Stimulated activated CD4-positive, alpha-beta T cell treated with anti-CD3 and anti-CD28 coated beads, Interleukin-1b, Interleukin-23, amount 100 ng/mL, for 1 hour (primary cell): ENCODE measurements at places on chromosomes 3 and 15.

DNA sequence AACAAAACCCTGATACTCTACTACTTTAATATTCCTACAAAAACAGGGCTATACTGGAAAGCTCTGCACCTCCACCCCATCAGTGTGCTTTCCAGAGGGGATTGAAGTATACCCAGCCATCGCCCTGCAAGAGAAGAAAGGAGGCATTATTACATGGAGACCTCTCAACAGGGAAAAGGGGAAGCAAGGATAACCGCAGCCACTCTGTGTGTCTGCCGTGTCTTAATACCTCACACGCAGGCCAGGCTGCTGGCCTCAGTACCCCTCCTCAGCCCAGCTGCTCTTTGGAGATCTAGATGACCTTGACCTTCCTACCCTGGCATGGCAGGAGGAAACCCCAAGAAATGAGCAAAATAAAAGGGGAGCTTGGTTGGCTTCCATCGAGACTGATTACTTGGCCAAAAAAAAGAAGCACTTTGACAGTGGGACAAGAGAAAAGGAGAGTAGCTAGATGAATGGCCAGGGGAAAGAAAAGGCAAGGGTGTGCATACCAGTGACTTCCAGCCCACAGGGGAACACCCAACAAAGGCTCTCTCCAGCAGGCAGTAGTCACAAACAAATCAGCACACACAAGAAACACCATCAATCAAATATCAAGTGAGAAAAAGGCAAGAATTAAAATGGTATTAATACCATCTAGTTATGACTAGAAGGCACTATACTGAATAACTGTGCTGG lies 129.4 kb downstream of the STT3B start:
- DNase-seq: no peak

GRCh38 chr3:29440413-29441305 lies 159.8 kb downstream of the RBMS3 start:
- DNase-seq: no peak

DNA sequence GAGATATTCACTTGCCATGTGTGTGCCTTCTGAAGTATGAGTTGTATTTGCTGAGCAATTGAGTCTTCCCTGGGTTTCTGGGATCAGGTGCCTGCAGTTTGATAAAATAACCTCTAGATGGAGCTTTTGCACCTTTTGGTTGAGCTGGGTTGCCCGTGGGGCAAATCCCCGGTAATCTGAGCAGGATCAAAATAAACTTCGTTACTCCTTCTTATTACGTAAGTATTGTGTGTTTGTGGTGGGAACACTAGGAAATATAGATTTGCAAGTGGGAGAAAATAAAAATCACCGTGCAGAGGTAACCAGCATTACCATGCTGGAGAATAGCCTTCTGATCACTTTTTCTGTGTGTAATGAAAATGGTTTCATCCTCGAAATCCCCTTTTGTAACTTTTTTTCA lies 277.4 kb upstream of the NR2E3 start:
- no peak for DNase-seq

GRCh38 chr3:94004301-94004910 lies 24.0 kb downstream of the STX19 start:
- no peak for DNase-seq

DNA sequence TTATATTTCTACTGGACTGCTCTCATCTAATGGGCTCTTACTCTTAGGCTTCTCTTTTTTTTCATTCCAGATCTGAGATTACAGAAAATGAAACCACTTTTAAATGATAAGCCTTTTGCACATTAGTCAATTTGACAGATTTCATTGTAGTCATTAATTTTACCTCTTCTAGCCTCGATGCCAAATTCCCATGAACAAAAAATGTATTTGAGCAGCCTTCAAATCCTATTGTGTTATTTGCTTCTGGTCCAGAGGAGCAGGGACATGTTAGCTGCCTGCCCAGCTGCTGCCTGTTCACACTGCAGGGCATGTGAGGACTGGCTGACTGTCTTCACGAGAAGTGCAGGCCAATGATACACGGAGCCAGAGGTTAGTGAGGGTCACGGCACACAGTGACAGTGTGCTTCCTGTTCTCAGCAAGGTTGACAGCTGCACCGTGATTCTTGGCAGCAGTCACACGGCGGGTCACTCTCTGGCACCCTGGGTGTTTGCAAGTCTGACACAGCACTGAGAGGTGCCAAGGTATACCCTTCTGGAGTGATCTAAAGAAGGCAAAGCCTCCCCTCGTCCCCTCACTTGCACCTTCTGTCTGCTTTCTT lies 40.8 kb downstream of the KAT2B start:
- no peak for DNase-seq
